NCI-H1092 (cell line): ENCODE measurements at places on chromosomes 3 and 15.

DNA sequence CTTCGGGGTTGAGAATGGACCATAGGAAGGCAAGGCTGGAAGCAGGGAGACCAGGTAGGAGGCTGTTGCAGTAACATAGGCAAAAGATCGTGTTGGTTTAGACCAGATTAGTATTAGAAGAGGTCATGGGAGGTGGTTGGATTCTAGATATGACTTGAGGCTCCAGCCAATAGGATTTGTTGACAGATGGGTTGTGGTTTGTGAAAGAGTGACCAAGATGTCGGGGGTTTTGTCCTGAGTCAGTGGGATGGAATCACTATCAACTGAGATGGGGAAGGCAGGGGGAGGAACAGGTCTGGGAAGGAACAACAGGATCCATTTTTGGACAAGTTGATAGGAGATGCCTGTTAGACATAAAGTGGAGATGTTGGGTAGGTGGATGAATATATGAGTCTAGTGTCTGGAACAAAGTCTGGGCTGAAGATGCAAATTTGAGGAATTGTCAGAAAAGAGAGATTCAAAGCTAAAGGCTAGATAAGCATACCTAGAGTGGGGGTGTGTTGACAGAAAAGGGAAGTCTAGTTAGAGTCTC, 95.5 kb upstream of the NPHP3 start:
- no peak for DNase-seq

- no peak for DNase-seq
Measured at GRCh38 chr3:163768048-163768447, 1310.2 kb downstream of the SI start.

DNA sequence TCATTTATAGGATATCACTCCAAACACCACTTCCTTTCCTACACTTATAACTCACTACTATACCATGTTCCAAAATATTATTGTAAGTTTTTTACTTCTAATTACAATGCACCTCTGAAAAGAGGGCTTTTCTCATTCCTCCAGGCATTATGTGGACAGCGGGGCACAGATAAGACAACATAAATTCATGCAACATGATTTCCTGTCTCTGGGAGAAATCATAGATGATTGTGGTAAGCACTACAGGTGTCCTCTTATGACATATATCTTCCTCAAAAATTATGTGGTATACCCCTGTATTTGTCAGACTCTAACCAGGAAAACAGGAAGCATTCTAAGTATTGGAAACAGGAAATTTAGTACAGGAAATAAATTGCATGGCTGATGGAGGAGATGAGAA, 45.7 kb upstream of the INO80 start:
- DNase-seq: no peak

GRCh38 chr3:72538070-72538745, 310.0 kb downstream of the SHQ1 start:
- DNase-seq: no peak

DNA sequence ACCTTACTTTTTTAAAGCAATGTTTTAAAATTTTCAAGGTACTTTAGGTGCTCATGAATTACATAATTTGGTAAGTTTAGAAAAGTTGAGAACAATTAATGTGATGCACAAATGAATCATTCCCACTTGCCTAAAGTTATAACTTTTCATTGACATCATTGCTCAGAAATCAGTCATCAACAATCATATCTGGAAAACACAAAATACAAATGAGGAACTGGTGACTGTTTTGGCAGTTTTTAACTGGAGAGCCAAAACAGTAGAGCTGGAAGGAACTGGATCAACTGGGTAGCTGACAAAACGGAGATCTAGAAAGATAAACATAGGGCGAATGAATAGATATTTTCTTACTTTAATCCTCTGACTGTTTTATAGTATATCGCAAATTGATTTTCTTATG, 767.1 kb downstream of the IGSF11 start:
- no peak for DNase-seq
